ENCODE measurements at places on chromosomes 1 and 21.

DNA sequence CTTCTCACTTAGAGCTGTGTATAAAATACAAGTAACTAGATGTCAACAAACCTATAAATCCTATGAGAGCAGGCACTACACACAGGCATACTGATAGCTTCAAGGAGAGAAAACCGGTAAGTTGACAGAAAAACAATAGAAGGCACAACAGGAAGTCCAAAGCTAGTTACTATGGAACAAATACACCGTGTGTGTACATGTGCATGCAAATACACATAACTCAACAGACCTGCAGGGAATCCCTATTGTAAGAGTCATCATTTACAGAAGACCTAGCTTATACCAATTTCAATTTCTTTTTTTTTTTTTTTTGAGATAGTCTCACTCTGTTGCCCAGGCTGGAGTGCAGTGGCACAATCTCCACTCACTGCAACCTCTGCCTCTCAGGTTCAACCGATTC is 26.3 kb downstream of the JAK1 start:
- DNase-seq = no peak

- DNase-seq = no peak
Measured at GRCh38 chr1:51487628-51488027, 31.4 kb downstream of the EPS15 start.

DNA sequence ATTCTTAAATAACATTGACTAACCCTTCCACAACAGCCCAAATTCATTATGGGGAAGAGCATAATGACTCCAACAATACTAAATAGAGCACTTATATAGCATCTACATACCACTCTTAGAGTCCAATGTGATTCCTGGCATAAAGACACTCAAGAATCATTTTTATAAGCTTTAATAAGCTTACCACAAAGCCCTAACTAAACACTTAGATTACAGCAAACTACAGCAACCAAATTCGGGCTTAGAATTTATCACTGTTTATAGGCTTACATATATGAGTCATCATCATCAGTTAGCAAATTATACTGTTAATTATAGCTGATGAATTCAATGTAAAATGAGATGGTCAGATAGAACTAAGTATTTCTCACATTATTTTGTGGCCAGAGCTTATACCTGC is 7.3 kb downstream of the SCYL3 start:
- DNase-seq = no peak

GRCh38 chr1:21596174-21596573 is 73.0 kb downstream of the RAP1GAP start:
- DNase-seq = no peak

Measured in CD4-positive, alpha-beta T cell treated with Interleukin-4 for 1 hour (primary cell).